HCT116 (cell line): ENCODE measurements at places on chromosomes 12 and 14. TPM values are rescaled to one million over a fixed set of nuclear protein-coding genes. Genes with fewer than 3 reads are reported as not detected.

- no peak for DNase-seq
Observed at GRCh38 chr12:72178244-72178643, 93.9 kb upstream of the TRHDE start.

DNA sequence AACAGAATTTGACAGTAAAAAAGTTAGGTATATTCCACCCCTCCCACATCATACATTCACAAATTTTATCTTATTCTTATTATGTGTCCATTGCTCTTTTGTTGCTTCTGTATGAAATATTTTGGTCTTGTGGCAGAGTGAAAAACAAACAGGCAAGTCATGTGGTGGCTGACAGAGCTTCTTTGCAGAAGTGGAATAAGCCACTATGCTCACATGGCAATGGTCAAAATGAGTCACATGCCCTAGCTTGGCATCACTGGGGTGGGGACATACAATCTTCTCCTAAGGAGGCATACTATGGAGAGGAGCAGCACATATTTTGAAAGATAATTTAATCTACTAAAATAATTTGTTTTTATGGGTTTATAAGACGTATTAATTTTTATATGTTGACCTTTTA lies 27.7 kb upstream of the CMA1 start:
- no peak for DNase-seq

GRCh38 chr14:62301080-62301479 lies 538.9 kb downstream of the SNAPC1 start:
- DNase-seq: no peak

LMNTD1 gene
- not detected for total RNA-seq

DNA sequence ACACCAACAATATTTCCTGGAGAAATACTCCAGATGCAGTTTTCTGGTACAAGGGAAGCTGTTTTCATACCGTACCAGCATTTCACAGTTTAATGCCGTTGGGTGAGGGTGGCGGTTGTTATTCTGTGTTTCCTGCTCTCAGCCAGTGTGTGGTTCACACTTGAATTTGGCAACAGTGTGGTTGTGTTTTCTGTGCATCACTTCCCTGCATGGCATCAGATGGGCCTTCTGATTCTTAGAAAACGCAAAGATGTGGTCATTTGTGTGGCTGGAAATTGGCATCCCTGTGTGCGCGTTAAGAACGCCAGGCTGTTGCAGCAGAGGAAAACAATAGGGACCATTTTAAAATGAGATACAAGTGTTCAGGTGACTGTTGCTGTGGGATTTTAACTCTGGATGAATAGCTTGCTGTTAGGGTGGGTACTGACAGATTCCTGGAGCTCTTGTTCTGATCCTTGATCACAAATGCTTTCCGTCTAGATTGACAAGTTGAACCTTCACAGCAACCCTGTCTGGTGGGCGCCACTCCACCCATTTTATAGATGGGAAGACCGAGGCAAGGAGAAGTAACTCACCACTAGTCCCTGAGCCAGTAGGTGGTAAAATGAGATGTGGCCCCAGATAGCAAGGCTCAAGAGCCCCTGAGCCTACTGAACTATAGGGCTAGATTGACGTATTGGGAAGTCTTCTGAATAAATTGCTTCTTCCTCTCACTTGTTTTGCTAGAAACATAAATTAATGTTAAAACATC lies 231.2 kb downstream of the CHST11 start:
- DNase-seq: no peak
